ENCODE measurements at places on chromosomes 6 and 20.

DNA sequence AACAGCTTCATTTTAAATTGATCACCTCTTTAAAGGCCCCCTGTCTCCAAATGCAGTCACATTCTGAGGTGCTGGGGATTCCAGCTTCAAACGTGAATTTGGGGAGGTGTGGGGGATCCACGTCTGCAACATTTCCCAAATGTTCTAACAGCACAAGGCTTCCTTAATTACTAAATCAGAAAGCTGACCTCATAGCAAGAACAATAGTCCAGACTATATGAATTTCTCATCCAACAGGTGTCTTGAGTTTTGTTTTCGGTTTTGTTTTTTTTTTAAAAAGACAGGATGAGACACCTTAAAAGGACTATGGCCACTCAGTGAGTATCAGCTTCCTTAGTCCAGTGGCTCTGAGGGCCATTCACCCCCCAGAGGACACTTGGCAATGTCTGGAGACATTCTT, 11.5 kb downstream of the ATP9A start:
- no peak for DNase-seq

DNA sequence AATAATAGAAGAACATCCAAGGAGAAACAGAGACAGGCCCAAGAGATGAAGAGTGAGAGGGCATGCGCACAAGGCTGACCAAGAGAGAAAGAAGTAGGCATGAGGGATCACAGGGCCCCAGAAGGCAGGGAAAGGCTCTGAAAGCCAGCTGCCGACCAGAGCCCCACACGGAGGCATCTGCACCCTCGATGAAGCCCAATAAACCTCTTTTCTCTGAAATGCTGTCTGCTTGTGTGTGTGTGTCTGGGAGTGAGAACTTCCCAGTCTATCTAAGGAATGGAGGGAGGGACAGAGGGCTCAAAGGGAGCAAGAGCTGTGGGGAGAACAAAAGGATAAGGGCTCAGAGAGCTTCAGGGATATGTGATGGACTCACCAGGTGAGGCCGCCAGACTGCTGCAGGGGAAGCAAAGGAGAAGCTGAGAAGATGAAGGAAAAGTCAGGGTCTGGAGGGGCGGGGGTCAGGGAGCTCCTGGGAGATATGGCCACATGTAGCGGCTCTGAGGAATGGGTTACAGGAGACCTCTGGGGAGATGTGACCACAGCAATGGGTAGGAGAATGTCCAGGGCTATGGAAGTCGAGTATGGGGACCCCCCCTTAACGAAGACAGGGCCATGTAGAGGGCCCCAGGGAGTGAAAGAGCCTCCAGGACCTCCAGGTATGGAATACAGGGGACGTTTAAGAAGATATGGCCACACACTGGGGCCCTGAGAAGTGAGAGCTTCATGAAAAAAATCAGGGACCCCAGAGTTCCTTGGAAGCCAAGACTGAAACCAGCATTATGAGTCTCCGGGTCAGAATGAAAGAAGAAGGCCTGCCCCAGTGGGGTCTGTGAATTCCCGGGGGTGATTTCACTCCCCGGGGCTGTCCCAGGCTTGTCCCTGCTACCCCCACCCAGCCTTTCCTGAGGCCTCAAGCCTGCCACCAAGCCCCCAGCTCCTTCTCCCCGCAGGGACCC, 981 bp upstream of the TNF start:
- peak; percentile 46 for DNase-seq

DNA sequence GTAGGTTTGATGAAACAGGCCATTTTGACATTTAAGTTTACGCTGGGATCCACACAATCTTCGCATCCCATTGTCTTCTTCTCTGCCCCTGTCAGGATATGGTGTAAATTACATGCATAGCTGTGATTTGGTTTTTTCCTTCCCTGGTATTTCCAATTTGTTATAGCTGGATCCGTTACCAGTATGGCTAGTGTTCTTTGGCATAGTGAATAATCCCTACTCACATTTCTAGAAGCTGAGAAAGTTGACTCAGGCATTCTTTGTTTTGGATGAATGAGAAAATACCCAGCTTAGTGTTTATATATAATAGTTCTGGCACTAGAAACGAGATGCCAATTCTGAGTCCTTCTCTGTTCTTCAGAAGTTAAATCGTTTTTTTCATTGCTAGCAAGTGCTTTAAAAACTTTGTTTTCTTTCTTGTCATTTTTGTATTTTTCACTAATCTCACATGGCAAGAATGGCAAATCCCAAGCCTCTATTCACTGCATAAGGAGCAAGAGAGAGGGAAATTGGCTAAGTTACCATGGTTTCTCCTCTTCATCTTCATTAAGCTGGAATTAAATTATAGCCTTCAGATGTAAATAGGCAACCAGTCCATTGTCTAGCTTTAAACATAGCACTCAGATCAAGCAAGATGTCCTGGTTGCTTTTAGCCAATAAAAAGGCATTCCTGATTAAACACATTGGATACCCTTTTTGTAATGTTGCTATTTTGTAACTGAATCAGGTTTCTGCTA, 91.9 kb upstream of the LAMP5 start:
- no peak for DNase-seq

DNA sequence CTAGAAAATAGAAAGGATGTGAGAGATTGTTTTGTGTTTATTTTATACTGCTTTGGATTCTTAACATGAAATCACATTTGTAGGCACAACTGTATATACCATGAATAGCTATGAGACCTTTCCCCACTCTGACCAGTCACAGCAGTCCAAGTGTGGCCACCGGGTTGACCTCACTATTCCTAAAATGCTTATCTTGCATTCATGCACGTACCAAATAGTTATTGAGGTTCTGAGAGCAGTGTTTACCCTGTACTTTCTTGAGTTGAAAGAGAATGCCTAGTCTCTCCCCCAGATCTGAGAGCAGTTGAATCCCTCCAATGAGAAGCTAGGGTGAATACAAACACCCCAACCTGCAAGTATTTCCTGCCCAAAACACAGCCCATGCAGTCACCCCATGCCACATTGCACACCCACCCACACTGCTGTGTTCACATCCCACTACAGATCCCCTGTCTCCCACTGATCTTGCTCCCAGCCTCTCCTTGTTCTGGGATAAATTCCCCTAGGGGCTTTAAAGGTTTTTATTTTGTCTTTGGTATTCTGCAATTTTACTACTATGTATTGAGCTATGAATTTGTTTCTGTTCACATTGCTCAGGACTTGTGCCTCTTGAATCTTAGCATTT, 51.6 kb downstream of the GOPC start:
- DNase-seq, result no peak

DNA sequence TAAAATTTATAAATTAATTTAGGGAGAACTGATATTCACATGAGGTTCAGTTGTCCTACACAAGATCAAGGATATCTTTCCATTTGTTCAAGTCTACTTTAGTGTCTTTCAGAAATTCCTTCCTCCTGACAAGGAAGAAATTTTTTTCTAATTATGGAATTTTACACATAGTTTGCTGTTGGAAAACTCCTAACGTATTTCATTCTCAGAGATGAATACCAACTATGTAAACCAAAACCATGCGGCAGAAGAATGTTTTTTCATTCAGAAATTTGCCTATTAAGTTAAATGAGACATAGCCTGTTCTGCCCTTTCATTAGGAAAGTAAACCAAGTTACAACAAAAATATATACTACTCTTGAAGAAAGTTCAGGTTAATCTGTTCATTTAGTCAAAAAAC, 111.2 kb upstream of the PRDM1 start:
- DNase-seq, result no peak

DNA sequence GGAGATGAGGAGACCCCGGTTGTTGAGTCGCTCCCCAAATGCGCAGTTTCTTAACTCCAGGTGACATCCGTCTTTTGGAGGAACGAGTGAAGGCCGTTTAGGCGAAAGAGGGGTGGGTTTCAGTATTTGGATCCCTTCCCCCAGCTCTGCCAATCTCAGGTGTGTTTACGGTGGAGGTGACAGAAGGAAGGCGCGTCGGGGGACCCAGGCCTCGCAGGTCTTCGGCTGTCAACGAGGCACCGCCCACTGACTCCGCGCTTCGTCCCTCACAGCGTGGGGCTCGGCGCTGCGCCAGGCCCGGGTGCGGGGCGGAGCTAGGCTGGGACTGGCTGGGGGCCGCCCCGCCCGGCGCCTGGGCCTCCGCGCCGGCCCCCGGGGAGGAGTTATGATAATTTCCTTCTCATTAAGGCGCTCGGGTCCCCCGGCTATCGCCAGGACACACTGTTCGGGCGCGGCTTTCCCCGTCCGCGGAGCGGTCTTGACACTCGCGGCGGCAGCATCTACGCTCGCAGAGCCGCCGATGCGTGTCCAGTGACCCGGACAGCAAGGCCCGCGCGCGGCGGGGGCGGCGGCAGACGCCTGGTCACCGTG, at the start of gene TFAP2C:
TSS of gene TFAP2C (plus strand) at position 434 of the 591 bp plus-strand sequence. CDS start 239 bp downstream, outside the sequence.
- no peak for DNase-seq
